ENCODE measurements at places on chromosomes 6 and 20.
A peak's percentile ranks its signal among the peaks of the same experiment; 100 is the strongest.

- no peak for DNase-seq
Measured at GRCh38 chr6:11810039-11810541, 31.5 kb upstream of the ADTRP start.

DNA sequence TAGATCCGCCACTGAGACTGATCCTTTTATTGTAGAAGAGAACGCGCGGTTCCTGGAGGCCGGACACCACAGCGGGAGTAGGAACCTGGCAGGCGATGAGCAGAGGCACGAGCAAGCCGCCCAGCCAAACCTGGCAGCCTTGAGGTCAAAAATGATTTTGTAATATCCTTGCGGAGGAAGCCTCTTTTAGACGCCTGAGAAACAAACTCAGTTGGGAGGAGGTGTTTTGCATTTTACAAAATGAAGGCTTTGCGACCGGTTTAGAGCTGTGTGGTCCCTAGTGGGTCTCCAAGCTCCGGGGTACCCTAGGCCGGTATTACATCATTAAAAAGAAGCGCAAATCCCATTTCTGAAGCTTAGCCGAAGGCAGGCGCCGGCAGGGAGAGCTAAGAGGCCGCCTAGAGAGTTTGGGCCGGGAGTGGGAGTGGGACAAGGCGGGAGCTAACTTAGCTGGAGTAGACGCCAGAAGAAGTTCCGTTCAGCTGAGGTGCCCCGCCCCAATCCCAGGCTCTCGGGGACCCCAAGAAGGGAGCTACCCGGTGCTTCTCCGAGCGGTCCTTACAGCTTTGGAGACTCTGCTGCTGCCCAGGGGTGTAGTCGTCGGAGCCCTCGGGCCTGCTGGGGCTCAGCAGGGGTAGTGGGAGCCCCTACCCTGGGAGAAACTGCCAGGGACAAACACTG lies 1.9 kb upstream of the TBX18 start:
- no peak for DNase-seq

DNA sequence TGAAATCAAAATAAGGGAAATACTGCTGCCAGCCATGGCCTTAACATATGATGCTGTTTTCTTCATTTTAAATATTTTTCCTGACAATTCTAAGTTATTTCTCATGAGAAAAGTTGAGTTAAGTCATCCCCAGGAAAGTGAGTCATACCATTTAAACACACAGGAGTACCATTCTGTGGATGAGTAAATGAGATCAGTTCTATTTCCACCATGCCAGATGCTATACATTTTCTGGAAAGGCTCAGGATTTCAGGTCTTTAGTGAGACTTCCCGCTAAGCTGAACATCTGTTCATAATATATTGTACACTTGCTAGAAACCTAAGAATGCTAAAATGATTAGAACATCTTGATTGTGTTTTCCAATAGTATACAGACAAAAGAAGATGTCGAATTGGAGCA lies 256.2 kb upstream of the MANEA start:
- DNase-seq = no peak

- DNase-seq = no peak
Measured at GRCh38 chr20:25196786-25197120, 1.2 kb downstream of the ENTPD6 start.

- peak; percentile 47 for DNase-seq
Measured at GRCh38 chr20:62702895-62703852, 5.5 kb upstream of the NTSR1 start.

DNA sequence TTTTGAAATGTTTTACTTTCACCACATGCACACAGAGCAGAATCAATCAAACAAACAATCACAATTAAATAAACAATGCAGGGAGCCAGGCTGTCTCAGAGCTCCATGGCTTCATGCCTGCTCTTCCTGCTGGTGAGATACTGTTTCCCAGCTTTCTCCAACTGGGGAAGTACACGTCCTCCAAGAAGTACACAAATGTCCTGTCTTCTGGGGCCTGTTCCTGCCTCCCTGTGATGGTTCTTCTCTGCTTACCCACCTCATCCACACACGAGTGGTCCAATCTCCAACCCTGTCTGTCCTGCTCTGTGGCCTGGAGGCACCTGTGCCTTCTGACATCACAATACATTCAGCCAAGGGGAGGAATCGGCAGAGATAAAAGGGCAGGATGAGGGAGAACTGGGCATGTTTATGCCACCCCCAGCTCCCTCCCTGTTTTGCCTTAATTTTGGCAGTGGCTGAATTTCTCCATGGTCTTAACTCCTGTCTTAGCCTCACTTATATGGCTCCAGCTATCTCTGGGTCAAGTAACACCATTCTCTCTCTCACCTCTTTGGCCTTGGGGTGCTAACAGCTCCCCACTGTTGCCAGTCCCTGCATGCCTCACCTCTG lies 25.3 kb upstream of the TTPAL start:
- DNase-seq = no peak

DNA sequence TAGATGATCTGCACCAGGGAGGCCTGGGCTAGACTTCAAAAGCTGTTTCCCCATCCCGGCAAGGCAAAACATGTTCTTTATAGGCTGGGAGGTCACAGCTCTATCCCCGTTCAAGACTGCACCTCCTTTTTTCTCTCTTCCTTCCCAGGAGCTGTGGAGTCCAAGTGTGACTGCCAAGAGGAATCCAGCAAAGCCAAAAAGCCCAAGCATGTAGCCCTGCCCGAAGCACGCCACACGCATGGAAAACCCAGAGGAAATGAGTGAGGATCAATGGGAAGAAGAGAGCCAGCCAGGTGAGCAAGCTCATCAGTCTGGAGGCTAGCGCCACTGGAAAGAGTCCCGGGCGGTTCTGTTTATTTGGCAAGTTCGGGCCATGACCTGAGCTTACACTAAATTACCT lies 240.4 kb downstream of the PRL start:
- no peak for DNase-seq

DNA sequence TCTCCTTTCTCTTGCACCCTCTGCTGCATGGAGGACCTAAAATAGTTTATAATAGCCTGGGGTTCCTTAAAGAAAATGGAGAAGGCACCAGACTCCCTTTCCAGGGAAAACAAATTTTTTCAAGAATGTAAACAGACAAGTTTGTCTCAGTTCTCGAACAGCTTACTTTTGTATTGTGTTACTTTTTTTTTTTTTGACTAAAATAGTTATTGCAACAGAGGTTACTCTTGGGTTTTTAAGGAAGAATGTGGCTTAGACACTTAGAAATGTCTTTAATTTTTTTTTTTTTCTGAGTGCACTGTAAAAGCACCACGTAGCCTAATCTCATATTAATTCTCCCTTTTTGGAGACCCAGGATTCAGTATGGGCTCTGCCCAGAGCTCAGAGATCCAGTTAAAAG lies 148.7 kb upstream of the CARMIL1 start:
- no peak for DNase-seq

DNA sequence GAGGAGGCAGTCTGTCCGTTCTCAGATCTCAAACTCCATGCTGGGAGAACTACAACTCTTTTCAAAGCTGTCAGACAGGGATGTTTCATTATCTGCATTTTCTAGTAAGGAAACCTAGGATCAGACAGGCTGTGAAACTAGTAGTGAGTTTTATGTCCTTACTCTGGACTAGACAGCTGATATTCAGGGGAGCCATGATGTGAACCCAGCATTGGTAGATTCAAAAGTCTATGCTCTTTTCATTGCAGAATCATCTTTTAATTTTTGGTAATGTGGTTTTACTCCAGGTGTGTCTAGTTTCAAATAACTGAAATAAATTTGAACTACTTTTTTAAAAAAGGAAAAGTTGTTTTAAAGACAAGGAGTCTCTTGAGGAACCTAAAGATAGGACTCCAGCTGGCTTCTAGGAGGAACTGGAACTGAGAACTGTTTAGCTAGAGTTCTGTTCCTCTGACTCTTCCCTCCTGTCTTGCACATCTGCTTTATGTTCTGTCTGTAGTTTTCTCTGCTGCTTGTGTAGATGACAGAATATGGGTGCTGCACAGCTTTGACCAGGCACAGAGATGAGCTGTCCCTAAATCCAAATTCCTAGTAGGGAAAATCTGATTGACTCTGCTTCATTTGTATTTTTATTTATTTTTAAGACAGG lies 27.8 kb upstream of the RNF144B start:
- no peak for DNase-seq

DNA sequence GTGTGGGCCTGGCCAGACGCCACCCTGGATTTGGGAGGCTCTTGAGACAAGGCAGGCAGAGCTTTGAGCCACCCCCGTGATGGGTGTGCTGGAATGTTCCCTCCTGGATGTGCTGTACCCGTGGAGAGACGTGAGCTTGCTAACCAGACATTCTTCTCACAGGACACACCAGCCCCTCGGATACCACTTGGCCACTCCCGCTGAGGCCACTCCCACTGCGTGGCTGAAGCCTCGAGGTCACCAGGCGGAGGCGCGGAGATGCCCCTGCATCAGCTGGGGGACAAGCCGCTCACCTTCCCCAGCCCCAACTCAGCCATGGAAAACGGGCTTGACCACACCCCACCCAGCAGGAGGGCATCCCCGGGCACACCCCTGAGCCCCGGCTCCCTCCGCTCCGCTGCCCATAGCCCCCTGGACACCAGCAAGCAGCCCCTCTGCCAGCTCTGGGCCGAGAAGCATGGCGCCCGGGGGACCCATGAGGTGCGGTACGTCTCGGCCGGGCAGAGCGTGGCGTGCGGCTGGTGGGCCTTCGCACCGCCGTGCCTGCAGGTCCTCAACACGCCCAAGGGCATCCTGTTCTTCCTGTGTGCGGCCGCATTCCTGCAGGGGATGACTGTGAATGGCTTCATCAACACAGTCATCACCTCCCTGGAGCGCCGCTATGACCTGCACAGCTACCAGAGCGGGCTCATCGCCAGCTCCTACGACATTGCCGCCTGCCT lies 14.1 kb downstream of the SLCO4A1 start:
- no peak for DNase-seq

DNA sequence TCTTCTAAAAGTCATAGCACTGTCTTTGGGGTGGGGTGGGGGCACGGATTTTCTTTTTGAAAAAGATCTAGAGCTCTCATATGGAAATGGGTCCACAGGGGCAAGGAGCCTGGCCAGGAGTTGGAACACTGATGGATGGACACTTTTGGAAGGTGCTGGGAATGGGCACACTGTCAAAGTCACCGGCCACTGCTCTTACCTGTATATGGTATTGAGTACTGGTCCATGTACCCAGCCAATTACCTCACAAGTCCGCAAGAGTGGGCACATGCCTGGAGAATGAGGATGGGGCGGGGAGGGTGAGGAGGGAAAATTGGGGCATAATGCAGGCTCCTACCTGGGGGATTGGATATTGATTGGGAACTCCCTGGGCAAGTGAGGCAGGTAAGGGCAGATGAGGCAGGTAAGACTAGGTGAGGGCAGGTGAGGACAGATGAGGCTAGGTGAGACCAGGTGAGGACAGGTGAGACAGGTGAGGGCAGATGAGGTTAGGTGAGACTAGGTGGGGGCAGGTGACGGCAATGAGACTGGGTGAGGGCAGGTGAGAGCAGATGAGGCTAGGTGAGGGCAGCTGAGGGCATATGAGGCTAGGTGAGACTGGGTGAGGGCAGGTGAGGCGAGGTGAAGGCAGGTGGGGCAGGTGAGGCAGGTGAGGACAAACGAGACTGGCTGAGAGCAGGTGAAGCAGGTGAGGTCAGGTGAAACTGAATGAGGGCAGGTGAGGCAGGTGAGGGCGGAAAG lies 167.9 kb downstream of the NRN1 start:
- DNase-seq = no peak

DNA sequence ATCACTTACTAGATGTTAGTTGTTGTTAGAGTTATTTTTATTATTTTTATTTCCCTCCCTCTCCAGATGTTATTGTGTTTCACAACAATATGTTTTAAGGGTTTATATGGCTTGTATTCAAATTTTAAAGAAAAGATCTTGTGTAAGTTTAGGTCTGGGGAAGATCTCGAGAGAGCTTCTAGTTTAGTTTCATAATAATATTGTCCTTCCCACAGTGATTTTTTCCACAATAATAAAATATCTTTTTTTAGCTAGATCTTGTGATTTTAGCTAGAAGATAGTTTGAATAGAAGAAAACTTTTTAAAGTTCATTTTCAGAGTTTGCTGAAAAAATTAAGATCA lies 55.0 kb downstream of the ADGRG6 start:
- DNase-seq = no peak

- no peak for DNase-seq
Measured at GRCh38 chr6:155404937-155405336, 50.7 kb downstream of the NOX3 start.

GRCh38 chr20:63071541-63072181 lies 64.9 kb upstream of the BHLHE23 start:
- DNase-seq = no peak

- no peak for DNase-seq
Measured at GRCh38 chr6:12576389-12576788, 140.2 kb upstream of the PHACTR1 start.

DNA sequence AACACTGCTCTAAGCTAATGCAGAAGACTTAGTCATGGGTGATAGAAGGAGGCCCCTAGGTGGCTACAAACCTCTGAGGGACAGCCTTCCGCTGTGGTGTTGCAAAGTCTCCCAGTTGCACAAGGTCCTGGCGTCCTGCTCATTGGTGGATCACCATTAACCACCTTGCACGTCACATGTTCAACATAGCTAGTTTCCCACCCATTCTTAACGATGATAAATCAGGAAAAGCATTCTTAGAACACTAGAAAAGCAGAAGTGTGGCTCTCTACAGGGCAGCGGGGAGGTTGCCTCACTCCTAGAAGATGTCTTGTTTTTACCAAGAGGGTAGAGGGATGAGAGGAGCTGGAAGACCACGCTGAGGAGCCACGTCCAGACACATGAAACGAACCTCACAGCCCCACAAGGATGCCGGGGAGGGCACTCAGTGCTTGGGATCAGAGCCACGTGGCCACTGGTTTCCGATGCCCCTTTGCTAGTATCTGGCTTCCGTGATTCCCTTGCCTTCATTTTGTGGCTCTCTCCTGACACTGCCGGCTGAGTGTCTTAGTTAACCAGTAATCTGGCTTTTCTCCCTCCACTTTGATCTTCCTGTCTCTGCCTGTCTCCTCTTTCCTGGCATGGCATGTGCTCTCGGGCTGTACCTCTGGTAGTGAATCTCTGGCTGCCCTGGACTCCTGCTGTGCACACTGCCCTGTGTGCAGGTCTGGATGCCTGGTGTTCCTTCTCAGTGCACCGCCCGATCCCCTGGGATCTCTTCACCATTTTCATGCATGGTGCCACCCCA lies 91.4 kb upstream of the NEDD9 start:
- DNase-seq = no peak

All from T-helper 1 cell (primary cell).